Nephron progenitor cell (in vitro differentiated cells): ENCODE measurements at places on chromosomes 1 and 21.

DNA sequence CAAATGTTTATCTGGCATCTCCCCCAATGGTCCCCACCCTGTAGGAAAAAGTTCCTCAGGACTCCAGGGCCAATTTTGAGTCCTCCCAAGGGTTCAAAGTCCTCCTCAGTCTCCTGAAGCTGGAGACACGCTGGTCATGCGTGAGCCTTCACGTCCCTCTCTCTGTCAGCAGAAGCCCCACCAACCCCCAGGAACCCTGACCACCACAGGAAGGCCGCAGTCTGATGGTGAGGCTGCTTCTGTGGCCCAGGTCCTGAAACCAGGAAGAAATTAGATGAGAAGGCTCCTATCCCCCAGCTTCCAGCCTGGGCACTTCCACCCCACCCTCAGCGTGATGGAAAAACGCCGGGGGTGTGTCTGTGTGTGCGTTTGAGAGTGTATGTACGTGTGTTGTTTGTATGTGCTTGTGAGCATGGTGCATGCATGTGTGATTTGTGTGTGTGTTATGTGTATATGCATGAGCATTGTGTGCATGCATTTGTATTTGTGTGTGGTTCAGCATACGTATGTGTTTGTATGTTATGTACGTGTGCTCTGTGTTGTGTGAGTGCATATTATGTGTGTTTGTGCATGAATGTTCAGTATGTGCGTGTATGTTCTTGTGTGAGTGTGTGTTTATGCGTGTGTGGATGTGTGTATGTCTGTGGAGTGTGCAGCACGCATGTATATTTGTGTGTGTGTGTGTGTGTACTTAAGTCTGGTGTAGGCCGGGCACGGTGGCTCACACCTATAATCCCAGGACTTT, 92.5 kb downstream of the SIK1 start:
- DNase-seq, result no peak
- H3K27ac ChIP-seq, result no peak overlapping the region
- H3K27me3 ChIP-seq, result peaks cover 19% of the 10 kb centered on the region
- peaks cover 37% of the 10 kb centered on the region for H3K4me1 ChIP-seq
- no peak overlapping the region for H3K4me3 ChIP-seq
- H3K36me3 ChIP-seq, result no peaks in the 10 kb centered on the region

DNA sequence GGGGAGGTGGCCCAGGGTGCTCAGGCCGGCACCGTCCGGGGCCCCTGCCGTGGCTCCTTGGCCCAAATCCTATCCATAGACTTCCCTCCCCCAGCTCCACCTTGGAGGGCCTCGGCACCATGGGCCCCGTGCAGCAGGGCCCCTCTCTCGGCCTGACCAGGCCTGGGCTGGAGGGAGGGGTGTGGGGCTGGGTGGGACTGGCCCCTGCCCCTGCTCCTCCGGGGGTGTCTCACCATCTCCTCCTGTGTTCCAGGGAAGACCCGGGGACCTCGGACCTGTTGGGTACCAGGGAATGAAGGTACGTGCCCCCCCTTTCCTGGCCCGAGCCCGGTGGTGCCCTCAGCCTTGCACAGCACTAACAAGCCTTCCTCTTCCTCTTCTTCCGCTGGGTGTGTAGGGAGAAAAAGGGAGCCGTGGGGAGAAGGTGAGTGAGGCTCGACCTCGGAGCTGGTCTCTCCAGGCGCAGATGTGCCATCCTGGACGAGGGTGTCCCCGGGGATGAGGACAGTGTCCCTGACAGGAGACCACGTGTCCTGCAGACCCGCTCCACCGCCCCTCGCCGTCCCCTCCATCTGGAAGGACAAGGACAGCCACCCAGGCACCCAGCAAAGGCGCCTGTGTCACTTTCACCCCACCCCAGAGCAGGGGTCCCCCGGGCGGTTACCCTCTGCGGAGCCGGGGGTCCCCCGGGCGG, 7.9 kb downstream of the COL6A1 start:
- H3K27me3 ChIP-seq, result peaks cover 8% of the 10 kb centered on the region
- no peak overlapping the region for H3K27ac ChIP-seq
- no peak overlapping the region for H3K4me3 ChIP-seq
- peak; percentile 2 for DNase-seq

DNA sequence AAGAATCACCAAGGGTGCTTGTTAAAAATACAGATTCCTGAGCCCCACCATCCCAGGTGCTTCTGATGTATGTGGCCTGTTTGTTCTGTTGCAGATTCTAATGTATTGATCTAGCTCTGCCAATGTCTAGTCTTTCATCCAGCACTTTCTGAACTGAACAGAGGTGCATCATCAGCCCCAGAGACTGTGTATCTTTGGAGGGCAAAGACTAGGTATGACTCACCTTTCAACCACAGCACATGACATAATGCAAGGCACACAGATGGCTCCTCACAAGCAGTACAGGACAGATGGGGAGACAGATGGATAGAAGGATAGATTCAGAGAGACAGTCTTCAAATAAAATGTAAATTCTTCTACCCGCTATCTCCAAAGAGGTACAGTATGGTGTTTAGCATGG, 32.3 kb downstream of the CD58 start:
- peaks cover 46% of the 10 kb centered on the region for H3K36me3 ChIP-seq
- H3K4me3 ChIP-seq, result no peak overlapping the region
- DNase-seq, result no peak
- no peaks in the 10 kb centered on the region for H3K4me1 ChIP-seq
- no peak overlapping the region for H3K27ac ChIP-seq

GRCh38 chr1:9877962-9878361, 32.1 kb downstream of the CTNNBIP1 start:
- H3K4me1 ChIP-seq, result peaks cover 18% of the 10 kb centered on the region
- no peak overlapping the region for H3K27ac ChIP-seq
- no peak overlapping the region for H3K4me3 ChIP-seq
- H3K36me3 ChIP-seq, result no peaks in the 10 kb centered on the region

DNA sequence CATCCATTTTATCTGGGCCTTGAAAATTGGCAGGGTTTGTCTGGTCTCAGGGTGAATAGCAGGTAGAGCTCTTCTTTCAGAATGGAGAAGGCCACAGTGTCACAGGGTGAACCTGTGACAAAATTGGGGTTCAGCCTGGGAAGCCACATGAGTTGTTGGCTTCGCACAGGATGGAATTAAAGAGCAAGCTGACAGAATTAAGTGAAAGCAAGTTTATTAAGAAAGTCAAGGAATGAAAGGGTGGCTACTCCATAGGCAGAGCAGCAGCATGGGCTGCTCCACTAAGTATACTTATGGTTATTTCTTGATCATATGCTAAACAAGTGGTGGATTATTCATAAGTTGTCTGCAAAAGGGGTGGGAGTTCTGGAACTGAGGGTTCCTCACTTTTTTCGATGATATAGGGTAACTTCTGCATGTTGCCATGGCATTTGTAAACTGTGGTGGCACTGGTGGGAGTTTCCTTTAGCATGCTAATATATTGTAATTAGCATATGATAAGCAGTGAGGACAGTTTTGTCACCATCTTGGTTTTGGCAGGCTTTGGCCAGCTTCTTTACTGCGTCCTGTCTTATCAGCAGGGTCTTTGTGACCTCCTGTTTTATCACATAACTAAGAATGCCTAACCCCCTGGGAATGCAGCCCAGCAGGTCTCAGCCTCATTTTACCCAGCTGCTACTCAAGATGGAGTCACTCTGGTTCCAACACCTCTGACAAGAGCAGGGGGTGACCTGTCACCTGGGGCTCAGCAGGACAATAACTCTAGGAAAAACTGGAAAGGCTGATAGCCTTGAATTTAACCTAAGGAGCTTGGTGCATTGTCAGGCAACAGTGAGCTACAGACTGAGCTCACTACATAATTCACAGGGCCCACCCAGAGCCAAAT, 5.1 kb downstream of the IFNAR2 start:
- no peak overlapping the region for H3K27ac ChIP-seq
- peaks cover 47% of the 10 kb centered on the region for H3K36me3 ChIP-seq
- H3K4me1 ChIP-seq, result peaks cover 8% of the 10 kb centered on the region

- H3K36me3 ChIP-seq, result no peaks in the 10 kb centered on the region
- H3K27me3 ChIP-seq, result peaks cover 22% of the 10 kb centered on the region
- H3K27ac ChIP-seq, result no peak overlapping the region
- peaks cover 6% of the 10 kb centered on the region for H3K4me1 ChIP-seq
Measured at GRCh38 chr1:56979986-56980755, 14.4 kb upstream of the C8B start.

- peak overlapping the region; percentile 87 for H3K4me3 ChIP-seq
- H3K27ac ChIP-seq, result peak overlapping the region; percentile 42
- DNase-seq, result peak; percentile 79
Measured at GRCh38 chr21:42652527-42653230, 742 bp upstream of the PDE9A start.

GRCh38 chr1:241747992-241748391, 95.9 kb downstream of the WDR64 start:
- no peaks in the 10 kb centered on the region for H3K27me3 ChIP-seq
- H3K4me3 ChIP-seq, result no peak overlapping the region
- DNase-seq, result no peak
- H3K4me1 ChIP-seq, result peaks cover 5% of the 10 kb centered on the region
- peak overlapping the region; percentile 54 for H3K27ac ChIP-seq

- DNase-seq, result no peak
- peaks cover 6% of the 10 kb centered on the region for H3K27me3 ChIP-seq
- no peak overlapping the region for H3K27ac ChIP-seq
Measured at GRCh38 chr1:210516092-210516656, 187.5 kb downstream of the HHAT start.

GRCh38 chr1:152182944-152183361, 23.9 kb upstream of the RPTN start:
- H3K27ac ChIP-seq, result no peak overlapping the region
- H3K4me3 ChIP-seq, result no peak overlapping the region
- peaks cover 11% of the 10 kb centered on the region for H3K27me3 ChIP-seq
- no peak for DNase-seq
- H3K36me3 ChIP-seq, result no peaks in the 10 kb centered on the region
- H3K4me1 ChIP-seq, result no peaks in the 10 kb centered on the region

DNA sequence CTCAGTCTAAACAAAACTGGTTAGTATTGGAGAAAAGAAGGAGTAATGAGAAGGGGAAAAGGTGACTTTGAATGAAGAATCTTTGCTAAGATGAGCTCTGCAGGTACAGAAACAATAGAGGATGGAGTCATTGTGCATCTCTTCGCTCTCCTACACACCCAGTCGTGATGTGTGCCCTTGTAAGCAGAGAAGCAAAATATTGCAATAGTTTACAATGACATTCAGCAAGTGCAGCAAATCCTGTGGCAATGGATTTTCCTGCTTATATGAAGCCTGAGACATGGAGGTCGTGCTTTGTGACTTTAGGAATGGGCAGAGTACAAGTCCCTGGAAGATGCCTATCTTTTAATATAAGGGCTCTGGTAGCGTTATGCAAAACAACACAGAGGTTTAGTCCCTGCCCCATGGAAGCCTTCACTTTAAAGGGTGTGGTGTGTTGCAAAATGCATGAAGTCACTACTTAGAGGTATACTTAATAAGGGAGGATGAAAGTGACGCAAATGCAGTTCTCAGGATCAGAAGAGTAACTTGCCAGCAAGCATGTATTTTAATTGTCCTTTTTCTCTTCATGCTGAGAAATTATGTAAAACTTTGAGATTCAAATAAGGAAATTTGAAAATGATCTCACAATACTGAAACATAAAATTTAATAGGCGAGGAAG, 88.0 kb upstream of the IVNS1ABP start:
- H3K4me1 ChIP-seq, result peaks cover 23% of the 10 kb centered on the region
- H3K27ac ChIP-seq, result no peak overlapping the region
- H3K36me3 ChIP-seq, result no peaks in the 10 kb centered on the region
- no peaks in the 10 kb centered on the region for H3K27me3 ChIP-seq
- no peak overlapping the region for H3K4me3 ChIP-seq
- DNase-seq, result no peak

- H3K4me1 ChIP-seq, result peaks cover 18% of the 10 kb centered on the region
- peaks cover 26% of the 10 kb centered on the region for H3K27me3 ChIP-seq
- H3K36me3 ChIP-seq, result no peaks in the 10 kb centered on the region
- peak overlapping the region; percentile 84 for H3K4me3 ChIP-seq
Measured at GRCh38 chr1:209207126-209207700, 376.3 kb upstream of the CAMK1G start.

DNA sequence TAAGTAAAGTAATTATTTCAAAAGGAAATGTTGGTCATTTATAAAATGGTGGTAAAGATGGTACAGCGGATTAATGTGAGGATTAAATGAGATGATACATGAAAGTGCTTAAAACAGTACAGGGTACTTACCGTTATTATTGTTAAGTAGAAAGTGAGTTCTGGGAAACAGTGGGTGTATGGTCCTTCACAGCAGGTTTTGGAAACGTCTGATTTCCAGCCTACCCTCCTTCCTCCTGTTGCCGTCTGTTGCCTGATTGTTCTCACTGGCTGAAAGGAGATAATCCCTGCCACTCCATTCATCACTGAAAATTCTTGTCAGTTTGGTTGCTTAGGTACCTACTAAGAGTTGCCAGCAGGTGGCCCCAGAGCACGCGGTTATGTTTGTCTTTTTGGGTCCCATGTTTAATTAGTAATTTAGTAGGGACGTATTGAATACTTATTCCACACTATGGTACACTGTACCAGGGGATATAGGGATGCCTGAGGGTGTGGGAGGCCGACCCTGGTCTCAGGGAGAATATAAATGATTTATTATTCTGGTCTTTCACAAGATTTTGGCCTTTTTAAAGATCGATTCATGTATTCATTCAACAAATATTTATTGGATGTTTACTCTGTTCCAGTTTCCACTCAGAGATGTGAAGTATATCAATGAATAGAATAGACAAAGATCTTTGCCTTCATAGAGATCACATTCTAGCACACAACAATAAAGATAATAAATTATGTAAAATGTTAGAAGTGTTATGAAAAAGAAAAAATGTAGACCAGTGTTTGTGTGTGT, 30.8 kb upstream of the RPTN start:
- DNase-seq, result peak; percentile 16
- H3K36me3 ChIP-seq, result no peaks in the 10 kb centered on the region
- H3K27me3 ChIP-seq, result no peaks in the 10 kb centered on the region
- H3K4me3 ChIP-seq, result no peak overlapping the region

DNA sequence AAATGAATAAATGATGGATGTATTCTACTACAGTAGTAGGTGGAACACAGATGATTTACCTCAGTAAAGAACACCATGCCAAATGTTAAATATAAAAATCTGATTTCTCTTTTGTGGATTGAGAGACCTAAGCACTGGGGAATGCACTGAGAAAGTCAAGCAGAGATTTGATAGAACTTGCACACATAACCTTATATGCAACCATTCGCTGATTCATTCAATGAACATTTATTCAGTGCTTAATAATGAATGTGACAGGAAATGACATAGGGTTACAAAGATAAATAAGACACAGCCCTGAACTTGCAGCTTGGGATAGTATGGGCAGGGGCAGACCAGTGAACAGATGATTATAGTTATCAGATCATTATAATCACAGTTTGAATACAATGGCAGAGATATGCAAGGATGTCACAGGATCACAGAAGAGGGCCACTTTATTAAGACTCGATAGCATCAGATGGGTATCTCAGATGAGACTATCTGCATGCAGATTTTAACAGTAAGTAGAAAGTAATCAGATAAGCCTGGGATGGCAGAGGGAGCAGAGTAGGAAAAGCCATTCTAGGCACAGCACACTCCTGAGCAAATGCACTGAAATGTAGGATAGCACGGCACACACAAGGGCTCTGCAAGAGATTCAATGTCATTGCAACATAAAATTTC, 169.4 kb downstream of the ASTN1 start:
- H3K4me1 ChIP-seq, result peaks cover 53% of the 10 kb centered on the region
- no peak overlapping the region for H3K27ac ChIP-seq
- no peak for DNase-seq
- H3K27me3 ChIP-seq, result no peaks in the 10 kb centered on the region
